ENCODE measurements at places on chromosomes 2 and 18.

DNA sequence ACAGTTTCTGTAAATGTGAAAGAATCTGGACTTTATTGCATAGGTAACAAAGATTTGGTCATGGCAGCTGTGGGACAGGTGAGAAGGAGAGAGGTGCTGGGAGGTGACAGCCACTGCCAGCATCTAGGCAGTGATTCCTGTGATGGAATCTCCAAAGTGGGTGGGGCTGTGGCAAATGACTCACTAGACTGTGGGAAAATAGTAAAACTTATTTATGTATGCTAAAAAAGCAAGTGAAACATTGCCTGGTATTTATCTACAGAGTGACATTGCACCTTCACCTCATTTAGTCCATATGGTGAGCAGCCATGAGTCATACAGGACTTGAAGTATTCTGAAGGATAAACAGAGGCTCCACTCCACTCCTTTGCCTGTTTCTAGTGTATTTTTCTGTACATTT lies 145.3 kb upstream of the MEX3C start:
- DNase-seq = no peak

GRCh38 chr2:239081622-239082021 lies 233.7 kb downstream of the TWIST2 start:
- DNase-seq = no peak

DNA sequence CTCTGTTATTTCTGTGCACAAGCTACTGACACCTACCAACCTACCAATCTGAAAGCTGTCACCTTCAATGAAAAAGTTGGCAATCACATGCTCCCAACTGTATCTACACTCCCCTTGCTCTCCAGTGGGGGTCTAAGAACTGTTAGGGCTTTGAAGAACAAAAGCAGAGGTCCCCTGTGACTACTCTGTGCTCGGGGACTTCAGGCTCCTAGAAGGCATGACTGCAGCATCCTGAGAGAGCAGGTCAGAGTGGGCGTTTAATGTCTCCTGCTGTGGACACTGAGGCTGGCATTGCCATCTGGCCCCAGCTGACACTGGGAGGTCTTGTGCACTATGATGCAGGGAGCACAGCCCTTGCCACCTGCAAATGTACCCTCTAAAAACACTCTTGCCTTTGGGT lies 93.3 kb downstream of the ACTR2 start:
- DNase-seq = no peak

- DNase-seq = no peak
These were observed 769.9 kb upstream of the FSHR start for GRCh38 chr2:49924044-49924817.

DNA sequence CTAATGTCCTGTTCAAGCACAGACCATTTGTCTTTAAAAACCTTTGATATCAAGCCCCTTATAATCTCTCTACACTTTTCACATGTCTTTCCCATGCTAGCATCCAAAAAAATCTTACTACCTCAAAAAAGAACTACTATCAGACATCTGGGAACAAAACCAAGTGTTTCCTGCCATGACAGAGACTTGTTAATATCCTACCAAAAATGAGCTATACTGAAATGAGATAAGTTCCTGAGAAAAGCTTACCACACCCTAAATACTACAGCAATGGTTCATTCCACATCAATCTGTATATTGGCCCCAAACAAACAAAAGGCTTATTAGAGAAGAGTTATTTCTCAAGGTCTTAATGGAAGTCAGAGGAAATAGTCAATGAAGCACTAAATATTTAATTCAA lies 230.1 kb downstream of the DYM start:
- no peak for DNase-seq

GRCh38 chr18:41818381-41819355 lies 136.4 kb upstream of the PIK3C3 start:
- no peak for DNase-seq

- DNase-seq = no peak
These were observed 228.1 kb downstream of the RBM43 start for GRCh38 chr2:151033271-151034248.

- DNase-seq = no peak
These were observed 68.0 kb downstream of the RNF152 start for GRCh38 chr18:61824733-61825363.

- no peak for DNase-seq
These were observed 134.3 kb upstream of the AQP4 start for GRCh38 chr18:26999797-27000196.

DNA sequence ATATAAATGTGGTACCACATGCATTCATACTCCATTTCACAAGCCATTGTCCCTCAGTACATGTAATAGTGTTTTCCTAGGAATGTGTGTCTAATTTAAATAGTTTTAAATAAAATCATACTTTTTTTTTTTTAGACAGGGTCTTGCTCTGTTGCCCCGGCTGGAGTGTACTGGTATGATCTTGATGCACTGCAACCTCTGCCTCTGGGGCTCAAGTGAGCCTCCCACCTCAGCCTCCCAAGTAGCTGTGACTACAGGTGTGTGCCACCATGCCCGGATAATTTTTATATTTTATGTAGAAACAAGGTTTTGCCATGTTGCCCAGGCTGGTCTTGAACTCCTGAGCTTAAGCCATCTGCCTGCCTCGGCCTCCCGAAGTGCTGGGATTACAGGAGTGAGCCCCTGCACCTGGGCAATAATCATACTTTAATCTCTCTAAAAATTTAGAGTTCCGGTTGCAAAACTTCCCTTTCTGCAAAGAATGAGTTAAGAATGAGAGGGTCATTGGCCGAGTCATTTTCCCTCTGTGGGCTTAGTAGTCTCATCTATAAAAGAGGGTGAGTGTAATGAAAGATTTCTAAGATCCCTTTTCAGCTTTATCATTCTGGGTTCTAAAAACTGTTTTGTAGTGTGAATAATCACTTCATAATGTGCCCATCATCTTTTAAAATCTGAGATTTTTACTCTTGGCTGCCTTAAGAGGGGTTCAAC lies 116.0 kb upstream of the PELI1 start:
- no peak for DNase-seq

DNA sequence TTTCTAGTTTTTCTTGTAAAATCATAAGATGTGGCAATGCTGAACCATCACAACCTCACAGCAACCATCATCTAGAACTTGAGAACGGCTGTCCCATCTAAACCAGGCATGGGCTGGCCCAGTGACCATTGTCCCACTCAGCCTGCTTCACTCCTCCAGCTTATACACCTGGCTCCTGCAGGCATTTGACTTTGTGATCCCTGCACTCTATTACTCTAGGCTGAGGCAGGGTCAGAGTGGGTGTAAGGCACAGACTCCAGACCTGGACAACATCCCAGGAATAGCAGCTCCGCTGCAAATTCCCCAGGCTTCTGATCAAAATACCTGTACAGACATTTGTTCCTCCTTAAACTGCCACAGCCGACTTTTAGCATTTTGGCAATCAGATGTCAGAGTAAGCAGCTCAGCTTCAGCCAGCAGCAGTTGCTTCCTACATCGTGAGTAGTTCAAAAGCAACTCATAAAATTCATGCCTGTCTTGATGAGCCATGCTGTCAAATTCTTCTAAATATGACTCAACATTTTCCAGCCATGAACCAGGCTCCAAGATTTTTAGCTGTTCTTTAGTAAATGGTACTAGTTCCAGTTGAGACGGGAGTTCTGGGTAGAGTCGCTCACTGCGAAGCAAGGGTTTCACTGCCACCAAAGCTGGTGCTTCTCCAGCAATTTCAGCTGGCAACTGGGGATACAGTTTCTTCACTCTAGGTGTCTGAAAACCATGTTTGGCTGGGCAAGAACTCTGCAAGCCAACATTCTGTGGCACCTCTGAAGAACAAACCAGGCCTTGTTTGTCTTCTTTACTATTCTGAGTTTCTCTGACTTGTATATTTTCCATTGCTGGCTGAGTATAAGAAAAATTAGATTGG lies 12.8 kb downstream of the EPG5 start:
- peak; percentile 31 for DNase-seq

GRCh38 chr2:209584472-209584871 lies 160.6 kb downstream of the MAP2 start:
- no peak for DNase-seq

- no peak for DNase-seq
These were observed 414.9 kb upstream of the FSHR start for GRCh38 chr2:49569176-49569575.

DNA sequence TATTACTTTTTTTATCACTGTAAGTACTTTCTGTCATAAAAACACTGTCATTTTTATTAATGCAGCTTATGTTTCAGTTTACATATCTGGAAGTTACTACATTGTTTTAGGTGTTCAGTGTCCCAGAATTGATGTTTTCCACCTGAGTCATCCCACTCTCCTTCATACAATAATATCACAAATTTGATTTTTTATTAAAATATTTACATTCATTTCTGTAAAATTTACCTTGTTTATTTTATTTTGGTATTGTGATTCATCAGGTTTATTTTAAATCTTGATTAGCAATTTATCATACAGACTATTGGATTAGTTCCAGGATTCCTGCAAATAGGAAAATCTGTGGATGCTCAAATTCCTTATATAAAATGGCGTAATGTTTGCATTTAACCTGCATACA lies 1662.9 kb downstream of the SUCLG1 start:
- no peak for DNase-seq

- DNase-seq = peak; percentile 44
These were observed 3.1 kb upstream of the MATN3 start for GRCh38 chr2:20015482-20016083.

- no peak for DNase-seq
These were observed 66.1 kb downstream of the PTPRM start for GRCh38 chr18:7633171-7633570.

- DNase-seq = no peak
These were observed 62.8 kb upstream of the NEUROD1 start for GRCh38 chr2:181742922-181743722.

DNA sequence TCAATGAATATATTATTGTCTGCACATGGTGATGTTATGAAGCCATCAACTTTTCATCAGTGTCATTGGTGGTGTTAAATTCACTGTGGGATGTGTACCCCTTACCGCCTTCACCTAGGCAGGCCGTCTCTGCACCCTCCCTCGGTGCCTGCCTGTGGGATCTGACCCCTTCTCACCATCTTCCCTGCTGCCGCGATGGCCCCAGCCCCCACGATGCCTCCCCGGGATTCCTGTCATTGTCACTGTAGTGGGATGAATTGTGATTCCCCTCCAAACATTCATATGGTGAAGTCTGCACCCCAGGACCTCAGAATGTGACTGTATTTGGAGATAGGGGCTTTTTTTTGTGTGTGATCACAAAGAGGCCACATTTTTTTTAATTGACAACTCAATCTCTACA lies 198.3 kb upstream of the HS6ST1 start:
- DNase-seq = no peak

GRCh38 chr2:161992531-161992930 lies 81.5 kb downstream of the DPP4 start:
- no peak for DNase-seq

- DNase-seq = no peak
These were observed 183.5 kb downstream of the SEPTIN10 start for GRCh38 chr2:109430329-109430636.

GRCh38 chr2:239113171-239113570 lies 265.3 kb downstream of the TWIST2 start:
- no peak for DNase-seq

DNA sequence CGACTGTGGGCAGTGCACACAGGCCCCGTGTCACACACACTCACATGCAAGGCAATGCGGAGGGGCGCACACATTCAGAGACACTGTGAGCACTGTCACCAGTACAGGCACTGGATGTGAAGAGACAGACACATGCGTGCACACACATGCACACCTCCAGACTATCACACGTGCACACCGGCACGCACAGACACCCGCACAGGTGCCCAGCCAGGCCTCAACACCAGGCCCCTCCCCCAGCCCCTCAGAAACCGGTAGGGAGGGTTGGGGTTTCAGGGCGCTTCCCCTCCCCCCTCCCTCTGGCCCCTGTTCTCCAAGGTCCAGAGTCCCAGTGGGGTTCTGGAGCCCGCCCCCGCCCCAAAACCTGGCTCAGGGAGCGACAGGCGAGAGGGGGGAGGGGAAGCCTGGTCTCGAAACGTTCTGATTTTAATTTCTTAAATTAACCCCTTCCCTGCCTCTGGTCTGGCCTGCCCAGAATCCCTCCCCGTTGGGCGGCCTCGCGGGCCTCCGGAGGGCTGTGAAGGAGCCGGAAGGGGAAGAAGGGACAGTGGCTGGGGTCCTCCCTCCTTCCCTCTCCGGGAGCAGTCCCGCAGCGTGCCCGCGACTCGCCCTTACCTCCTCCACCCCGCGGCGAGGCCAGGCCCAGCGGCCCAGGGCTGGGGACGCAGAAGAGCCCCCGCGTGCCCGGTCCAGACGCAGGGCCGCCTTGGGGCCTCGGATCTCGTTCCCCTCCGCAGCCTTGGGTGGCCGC lies 558 bp downstream of the FBXO41 start:
- DNase-seq = no peak

GRCh38 chr18:53165770-53166169 lies 825.8 kb downstream of the DCC start:
- DNase-seq = no peak

GRCh38 chr2:69616755-69617154 lies 26.8 kb downstream of the AAK1 start:
- DNase-seq = no peak

GRCh38 chr18:75111760-75112159 lies 97.2 kb downstream of the PTGR3 start:
- DNase-seq = no peak

- no peak for DNase-seq
These were observed 31.4 kb upstream of the CHN1 start for GRCh38 chr2:175036582-175037018.

DNA sequence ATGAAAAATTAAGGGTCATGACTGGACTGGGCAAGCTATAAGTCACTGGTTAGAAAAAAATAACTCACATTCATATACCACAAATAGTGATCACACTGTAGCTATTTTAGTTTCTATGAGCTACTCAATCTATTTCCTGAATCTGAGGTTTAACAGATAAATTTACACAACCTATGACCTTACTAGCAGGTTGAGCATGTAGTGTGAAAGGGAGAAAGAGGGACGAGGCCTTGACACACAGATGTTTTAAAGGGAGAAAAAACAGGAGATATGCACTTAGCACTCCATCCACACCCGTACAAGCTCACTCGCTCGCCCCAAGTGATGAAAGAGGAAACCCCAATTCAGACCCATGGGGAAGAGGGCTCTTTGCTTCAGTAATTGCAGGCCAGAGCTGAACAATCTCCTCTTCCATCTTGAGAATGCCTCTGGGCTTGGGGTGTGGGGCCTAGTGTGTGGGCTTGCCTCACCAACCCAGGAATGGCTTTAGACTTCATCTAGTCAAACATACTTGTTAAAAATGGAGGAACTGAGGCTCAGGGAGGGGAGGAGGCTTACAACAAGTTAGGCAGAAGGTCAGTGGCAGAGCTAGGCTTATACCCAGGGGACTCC lies 10.7 kb downstream of the CYRIA start:
- no peak for DNase-seq

DNA sequence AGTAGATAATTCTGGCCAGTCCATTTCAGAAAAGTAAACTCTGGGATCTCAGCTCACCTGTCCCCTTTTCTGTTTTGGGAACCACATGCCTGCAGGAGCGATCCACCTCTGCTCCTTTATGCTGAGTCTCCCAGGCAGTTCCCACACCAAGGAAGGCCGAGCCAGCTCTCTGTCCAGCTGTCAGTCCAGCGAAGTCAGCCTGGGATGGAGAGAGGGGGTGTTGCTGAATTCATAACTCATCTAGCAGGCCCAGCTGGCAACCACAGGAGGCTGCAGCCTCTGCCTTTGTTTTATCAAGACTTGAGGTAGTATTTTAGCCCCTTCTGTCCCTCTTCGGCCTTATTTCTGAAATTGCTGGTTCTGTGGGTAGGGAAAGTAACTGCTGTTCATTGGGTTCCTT lies 209.9 kb downstream of the ARL4C start:
- no peak for DNase-seq

- peak; percentile 54 for DNase-seq
These were observed 59.6 kb downstream of the MYT1L start for GRCh38 chr2:2271469-2271941.

- DNase-seq = no peak
These were observed 283.9 kb upstream of the SPHKAP start for GRCh38 chr2:228465408-228465807.

Data from H54 (cell line).